ENCODE measurements at places on chromosomes 4 and X.
A peak's percentile ranks its signal among the peaks of the same experiment; 100 is the strongest.

- DNase-seq: no peak
Observed at GRCh38 chrX:154739952-154740465, 10.9 kb downstream of the GAB3 start.

DNA sequence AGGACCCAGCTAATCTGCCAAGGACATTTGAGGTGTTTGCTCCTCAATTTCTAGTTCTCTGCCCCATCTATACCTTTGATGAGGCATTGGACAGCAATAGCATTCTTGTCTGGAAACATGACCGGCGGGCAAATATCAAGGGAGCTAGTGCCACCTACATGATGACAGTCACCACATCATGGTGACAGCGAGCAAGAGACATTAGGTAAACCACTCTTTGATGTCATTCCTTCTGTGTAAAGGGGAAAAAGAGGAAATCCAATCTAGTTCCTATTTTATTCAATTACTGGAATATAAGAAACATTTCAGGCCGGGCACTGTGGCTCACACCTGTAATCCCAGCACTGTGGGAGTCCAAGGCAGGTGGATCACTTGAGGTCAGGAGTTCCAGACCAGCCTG lies 20.7 kb upstream of the IL13RA1 start:
- DNase-seq: no peak

GRCh38 chr4:86934147-86934770 lies 552 bp upstream of the AFF1 start:
- DNase-seq: no peak

GRCh38 chrX:3550160-3550751 lies 163.2 kb downstream of the PRKX start:
- no peak for DNase-seq

- DNase-seq: no peak
Observed at GRCh38 chrX:20252381-20253231, 14.1 kb downstream of the RPS6KA3 start.

GRCh38 chrX:152600853-152601633 lies 36.7 kb upstream of the GABRQ start:
- peak; percentile 42 for DNase-seq

DNA sequence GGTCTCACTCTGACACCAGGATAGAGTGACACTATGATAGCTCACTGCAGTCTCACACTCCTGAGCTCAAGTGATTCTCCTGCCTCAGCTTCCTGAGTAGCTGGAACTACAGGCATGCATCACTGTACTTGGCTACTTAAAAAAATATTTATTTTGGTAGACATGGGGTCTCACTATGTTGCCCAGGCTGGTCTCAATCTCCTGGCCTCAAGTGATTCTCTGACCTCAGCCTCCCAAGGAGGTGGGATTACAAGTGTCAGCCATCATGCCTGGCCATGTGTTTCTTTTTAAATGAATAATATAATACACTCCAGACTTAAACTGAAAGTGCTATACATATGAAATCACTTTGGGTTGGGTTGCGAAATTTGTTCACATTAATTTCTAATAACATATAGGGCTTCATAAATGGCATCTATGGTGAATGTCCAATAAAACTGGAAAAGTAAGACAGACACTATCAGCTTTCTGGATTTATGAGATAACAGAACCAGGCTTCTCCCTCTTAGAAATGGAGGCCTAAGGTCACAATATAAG lies 48.0 kb downstream of the SEC24D start:
- no peak for DNase-seq

DNA sequence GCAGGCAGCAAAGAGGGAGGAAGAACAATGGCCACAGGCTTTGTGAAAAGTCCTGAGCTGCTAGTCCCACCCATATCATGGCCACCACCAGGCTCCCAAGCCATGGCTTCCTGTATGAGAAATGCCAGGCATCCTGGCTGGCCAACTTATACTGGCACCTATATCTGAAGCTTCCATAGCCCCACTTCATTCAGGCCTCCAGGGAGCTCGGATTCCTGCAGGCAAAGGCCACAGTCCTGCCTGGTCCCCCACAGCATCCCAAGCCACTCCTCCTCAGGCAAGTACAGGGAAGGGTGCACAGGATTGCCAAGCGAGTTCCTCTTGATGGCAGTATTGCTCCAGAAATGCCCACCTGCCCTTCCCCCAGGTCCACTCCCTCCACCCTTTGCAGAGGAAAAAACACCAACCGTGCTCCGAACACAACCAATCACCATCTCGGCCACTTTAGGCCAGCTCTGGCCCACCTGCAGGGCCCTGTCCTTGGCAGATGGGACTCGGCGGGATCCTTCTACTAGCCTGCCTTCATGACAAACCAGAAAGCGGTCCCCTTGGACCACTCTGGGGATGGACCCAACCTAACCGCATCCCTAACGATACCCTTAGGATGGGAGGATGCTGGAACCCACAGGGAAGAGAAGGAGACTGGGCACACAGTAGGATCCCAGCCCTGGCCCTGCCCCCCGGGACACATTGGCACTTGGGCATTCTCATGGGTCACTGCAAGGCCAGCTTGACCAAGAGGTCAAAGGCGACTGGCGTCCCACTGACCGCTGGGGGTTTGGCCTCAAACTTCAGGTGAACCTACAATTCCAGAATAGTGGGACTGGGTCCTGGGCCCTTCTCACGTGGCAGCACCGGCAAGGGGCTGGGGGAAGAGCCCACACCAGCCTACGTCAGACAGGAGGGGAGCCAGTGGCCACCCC lies 220.4 kb upstream of the AGTR2 start:
- peak; percentile 68 for DNase-seq

DNA sequence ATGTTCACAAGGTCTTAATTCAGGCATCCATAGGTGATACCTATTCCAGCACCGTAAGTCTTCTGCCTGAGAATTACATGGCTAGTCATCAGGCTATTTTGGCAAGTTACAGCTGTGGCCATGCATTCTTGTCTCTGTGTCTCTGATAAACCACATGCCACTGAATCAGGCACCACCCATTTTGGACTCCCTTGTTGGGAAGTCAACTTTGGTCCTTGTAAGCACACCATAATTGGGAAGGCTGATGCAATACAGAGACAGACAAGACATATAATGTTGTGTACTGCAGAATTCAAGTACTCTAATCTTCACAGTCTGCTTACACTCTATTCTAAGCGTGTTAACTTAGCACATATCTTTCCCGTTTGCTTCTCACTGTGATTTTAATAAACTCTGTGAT lies 483.7 kb upstream of the FTHL17 start:
- DNase-seq: no peak

DNA sequence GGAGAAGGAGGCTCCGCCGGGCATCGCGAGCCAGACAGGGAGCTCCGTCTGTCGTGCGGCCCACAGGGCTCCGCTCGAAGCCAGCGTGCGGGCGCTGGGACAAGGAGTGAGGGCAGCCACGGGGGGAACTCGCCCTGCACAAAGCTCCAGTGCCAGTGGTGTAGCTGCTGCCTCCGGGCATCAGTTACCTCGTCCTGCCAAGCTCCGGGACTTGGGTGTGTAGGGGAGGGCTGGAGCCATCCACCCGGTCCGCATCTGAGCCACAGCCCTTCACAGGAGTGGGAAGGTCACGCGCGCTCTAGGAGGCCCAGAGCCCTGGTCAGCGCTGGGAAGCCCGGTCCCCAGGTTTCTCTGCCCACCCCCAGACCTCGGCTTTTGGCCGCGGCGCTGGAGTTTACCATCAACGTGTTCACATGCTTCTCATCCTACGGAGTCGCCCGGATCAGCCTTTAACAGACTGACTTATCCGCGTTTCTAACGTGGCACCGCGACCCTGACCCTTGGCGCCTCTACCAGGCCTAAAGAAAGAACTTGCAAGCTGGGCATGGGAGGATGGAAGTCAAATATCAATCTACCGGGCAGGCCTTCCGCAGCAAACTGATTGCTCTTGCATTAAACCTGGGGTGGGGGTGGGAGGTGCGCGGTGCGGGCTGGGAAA lies 8.4 kb upstream of the PRDM8 start:
- no peak for DNase-seq

DNA sequence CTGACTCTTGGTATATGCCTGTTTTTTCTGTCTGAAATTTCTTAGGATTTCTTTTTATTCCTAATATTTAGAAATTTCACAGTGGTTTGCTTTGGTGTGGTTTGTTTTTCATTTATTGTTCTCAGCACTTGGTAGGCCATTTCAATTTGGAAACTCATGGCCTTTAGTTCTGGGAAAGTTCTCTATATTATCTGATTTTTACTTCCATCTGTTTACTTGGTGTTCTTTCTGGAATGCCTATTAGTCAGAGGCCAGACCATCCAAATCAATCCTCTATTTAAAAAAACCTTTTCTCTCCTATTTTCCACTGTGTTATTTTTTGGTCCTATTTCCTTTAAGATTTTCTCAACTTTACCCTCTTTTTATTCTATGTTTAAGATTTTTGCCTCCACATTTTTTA lies 188.1 kb upstream of the SFRP2 start:
- no peak for DNase-seq

GRCh38 chr4:38774181-38774955 lies 8.4 kb downstream of the TLR10 start:
- DNase-seq: no peak

- DNase-seq: no peak
Observed at GRCh38 chr4:52259978-52260377, 208.9 kb downstream of the SPATA18 start.

DNA sequence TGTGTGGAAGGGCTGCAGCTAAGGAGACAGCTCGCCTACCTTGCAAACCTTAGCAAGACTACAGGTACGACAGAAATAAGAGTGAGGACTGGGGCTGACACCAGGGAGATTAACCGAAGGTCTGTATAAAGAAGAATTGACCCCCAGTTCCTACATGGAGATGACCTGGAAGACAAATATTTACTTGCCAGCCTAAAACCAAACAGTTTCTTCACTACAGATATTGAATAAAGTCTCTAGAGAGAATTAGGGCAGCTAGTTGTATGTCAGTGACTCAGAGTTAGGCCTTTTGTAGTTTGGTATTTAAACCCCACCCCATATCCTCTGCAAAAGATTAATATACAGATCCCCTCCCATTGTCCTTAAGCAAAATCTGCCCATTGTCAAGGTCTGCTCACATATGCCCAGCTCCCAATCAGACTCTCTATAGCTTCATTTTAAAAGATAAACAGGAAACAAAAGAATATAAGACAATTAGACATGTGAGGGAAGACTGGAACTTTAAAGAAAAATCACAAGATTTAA lies 28.1 kb upstream of the FRMPD3 start:
- DNase-seq: no peak

DNA sequence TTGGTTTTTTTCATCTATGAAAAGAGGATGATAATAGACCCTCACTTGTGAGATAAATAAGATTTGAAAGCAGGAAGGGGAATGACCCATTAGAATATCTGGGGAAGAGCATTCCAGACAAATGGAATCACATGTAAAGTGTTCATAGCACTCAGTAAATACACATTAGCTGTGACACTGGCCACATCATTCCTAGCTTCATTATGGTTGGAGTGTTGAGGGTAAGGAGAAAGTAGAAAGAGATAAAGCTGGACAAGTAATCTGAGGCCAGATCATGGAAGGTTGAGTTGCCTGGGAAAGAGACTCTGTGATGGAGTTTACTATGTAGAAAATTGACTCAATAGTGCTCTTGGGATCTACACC lies 6.9 kb upstream of the PGRMC1 start:
- DNase-seq: no peak

DNA sequence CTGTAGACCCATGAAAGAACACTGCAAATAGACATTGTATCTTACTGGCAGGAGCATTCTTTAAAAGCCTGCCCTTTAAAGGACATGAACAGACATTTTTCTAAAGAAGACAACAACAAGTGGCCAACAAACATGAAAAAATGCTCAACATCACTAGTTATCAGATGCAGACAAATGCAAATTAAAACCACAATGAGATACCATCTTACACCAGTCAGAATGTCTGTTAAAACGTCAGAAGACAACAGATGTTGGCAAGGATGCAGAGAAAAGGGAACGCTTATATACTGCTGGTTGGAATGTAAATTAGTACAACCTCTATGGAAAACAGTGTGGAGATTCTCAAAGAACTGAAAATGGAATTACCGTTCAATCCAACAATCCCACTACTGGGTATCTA lies 77.2 kb downstream of the ATP10D start:
- no peak for DNase-seq

- DNase-seq: peak; percentile 94
Observed at GRCh38 chrX:131830400-131831184, 192.5 kb upstream of the STK26 start.

DNA sequence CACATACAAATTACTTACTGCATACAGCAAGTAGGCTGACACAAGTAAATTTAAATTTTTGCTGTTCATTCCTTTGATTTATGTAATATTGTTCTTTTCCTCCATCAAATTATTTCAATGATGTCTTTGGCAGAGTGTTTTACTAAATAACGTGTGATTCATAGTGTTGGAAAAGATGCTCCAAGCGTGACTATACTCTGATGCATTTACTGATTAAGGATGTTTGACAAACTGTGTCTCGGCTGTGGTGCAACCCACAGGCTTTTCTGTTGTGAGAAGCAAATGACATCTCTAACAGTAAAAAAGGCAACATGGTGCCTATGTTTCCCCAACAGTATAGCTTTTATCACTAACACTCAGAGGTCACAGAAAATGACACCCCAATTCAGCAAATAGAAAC lies 540.9 kb downstream of the PPP4R3C start:
- DNase-seq: no peak

GRCh38 chrX:9133426-9133825 lies 99.5 kb upstream of the FAM9B start:
- DNase-seq: no peak

- no peak for DNase-seq
Observed at GRCh38 chr4:19187691-19188090, 1064.0 kb upstream of the SLIT2 start.

DNA sequence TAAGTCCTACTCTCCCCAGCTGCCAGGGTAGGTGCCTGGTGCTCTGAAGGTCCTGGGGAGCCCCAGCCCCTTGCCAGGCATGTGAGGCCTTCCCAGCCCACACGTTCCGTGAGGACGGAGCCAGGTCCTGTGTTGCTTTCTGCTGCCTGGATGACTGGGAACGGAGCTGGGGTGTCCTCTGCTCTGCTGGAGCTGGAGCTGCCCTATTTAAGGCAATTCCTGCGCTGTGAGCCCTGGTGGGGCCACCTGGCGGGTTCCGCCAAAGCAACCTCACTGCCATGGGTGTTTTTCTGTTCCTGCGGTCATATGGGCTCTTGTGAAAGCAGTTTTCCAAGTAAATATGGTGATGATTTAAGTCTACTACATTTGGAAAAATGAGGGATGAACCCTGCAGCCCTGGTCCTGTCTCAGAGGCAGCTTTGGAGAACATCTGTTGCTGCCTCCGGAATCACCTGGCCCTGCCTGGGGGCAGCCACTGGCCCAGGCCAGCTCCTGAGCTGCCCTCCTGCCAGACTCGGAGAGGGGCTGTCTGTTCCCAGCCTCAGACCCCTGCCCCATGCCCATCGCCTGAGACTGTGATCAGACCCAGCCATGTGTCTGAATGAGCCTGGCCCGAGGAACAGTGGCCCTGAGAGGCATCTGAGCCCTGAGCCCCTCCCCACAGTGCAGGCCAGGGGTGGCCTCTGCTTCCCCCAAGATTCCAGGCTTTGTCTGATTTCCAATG lies 33.2 kb downstream of the FGFRL1 start:
- no peak for DNase-seq

DNA sequence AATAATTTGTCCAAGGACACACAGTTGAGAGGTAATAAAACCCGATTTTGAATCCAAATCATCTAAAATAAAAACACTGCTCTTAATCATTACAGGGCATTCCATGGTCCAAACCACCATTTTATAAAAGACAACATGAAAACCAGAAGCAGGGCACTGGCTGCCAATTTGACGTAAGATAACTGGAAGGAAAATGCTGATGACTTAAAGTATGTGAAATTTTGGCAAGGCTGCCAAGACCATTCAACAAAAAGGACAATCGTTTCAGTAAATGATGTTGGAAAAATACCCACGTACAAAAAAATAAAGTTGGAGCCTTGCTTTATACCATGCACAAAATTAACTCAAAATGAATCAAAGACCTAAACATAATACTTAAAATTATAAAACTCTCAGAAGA lies 344.4 kb downstream of the RAPGEF2 start:
- DNase-seq: no peak
